ENCODE measurements at places on chromosomes 3 and 15. TPM values are rescaled to one million over a fixed set of nuclear protein-coding genes. Genes with fewer than 3 reads are reported as not detected.

The PLA1A gene
- total RNA-seq, result 0.21 TPM

The COL6A6 gene
- not detected for total RNA-seq

The LIPH gene
- 7.5 TPM for total RNA-seq

The SMCO1 gene
- not detected for total RNA-seq

The PLD1 gene
- 10.1 TPM for total RNA-seq

The RPL4 gene
- total RNA-seq, result 5,325 TPM

The RAD51 gene
- 18.0 TPM for total RNA-seq

The GCSAM gene
- total RNA-seq, result not detected

The MORC1 gene
- not detected for total RNA-seq

The NUP210 gene
- total RNA-seq, result 41.7 TPM

The ISG20 gene
- 39.6 TPM for total RNA-seq

The CRELD1 gene
- total RNA-seq, result 13.8 TPM

The PP2D1 gene
- total RNA-seq, result not detected

The LINGO1 gene
- total RNA-seq, result 8.1 TPM

The CHRNA3 gene
- 0.20 TPM for total RNA-seq

The NME9 gene
- not detected for total RNA-seq

The SEMA3G gene
- 0.12 TPM for total RNA-seq

The SPG21 gene
- total RNA-seq, result 120 TPM

The SLC28A1 gene
- not detected for total RNA-seq

The CYP1A1 gene
- total RNA-seq, result 2.1 TPM

The KATNBL1 gene
- 31.4 TPM for total RNA-seq

The TM4SF1 gene
- 1,846 TPM for total RNA-seq

The SCG3 gene
- not detected for total RNA-seq

The CNTN3 gene
- total RNA-seq, result not detected

The NUDT16 gene
- 8.1 TPM for total RNA-seq

The AQP9 gene
- total RNA-seq, result not detected

The PAK2 gene
- 47.6 TPM for total RNA-seq

The EPHB3 gene
- total RNA-seq, result 0.23 TPM

The ITIH1 gene
- not detected for total RNA-seq

The KIF23 gene
- total RNA-seq, result 79.0 TPM

The CYP1A2 gene
- total RNA-seq, result not detected

The MNS1 gene
- total RNA-seq, result 2.7 TPM

The NXPE3 gene
- 24.6 TPM for total RNA-seq

The GOLGA6A gene
- not detected for total RNA-seq

The RAB43 gene
- total RNA-seq, result 5.4 TPM

The RFT1 gene
- total RNA-seq, result 29.2 TPM

The IMP3 gene
- total RNA-seq, result 125 TPM

The CIB2 gene
- 26.6 TPM for total RNA-seq

The LMAN1L gene
- not detected for total RNA-seq

All from A549 treated with ZK216348 at 1 μM for 4 hours (cell line).